ENCODE measurements at places on chromosomes 11 and 22.

DNA sequence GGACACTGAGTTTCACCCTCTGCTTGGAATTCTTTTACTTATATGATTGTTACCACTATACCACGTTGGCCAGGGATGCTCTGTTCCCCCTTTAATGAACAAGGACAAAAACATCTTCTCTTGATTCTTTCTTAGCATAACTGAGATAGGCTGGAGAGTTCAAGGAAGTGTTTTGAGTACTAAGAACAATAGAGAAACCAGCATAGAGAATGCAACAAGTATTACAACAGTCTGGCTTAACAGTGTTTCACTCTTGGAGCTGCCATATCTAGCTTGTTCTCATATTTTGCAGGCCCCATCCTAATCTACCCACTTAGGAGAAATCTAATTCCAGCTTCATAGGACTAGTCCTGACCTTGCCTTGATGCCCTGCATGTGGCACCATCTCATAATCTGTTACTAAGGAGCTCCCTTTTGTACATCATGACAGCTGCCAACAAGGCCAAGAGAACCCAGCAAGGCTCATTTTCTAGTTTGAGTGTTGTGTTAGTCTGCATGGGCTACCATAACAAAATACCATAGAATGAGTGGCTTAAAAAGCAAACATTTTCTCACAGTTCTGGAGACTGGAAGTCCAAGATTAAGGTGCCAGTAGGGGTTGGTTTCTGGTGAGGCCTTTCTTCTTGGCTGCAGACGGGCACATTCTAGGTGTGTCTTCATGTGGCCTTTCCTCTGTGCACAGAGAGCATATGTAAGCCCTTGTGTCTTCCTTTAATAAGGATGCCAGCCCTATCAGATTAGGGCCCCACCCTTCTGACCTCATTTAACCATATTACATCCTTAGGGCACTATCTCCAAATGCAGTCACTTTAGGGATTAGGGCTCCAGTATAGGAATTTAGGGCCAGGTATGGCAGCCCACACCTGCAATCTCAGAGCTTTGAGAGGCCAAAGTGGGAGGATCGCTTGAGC lies 37.8 kb downstream of the PACS1 start:
- no peak for DNase-seq

DNA sequence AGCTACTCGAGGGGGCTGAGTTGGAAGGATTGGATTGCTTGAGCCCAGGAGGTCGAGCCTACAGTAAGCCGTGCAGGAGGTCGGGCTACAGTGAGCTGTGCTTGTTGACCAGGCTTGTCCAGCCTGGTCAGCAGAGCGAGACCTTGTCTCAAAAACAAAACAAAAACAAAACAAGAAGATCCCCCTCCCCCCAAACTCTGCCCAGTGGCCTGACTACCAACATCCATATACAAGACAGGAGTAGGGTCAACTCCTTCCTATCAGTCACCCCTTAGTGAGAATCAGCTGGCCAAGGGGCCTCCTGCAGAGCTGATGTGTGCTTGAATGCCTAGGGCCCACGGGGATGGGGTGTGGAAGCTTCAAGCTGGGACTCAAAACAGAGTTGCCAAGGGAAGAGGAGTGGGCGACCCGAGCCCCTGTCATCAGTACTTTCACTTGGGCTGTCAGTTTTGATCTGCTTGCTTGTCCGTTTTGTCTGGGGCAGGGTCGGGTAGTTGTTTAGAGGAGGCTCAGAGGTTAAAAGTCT lies 942 bp upstream of the TSPAN18 start:
- DNase-seq, result no peak

GRCh38 chr11:1548221-1549070 lies 23.6 kb downstream of the DUSP8 start:
- DNase-seq, result no peak

DNA sequence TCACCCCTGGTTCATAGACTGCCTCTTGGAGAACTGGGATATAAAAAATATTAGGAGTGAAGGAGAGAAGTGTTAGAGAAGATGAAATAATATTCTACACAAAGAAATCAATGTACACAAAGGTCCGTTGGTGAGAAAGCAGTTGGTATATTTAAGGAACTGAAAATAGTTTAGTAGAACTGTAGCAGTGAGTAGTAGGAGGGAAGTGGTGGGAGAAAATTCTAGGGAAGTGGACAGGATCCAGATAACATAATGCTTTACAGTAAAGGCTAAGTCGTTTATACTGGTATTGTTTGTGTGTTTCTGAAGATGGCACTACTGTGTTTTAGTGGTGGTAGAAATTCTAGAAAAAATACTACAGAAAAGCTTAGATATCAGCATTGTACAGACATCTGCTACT lies 120.8 kb upstream of the CHORDC1 start:
- DNase-seq, result no peak

DNA sequence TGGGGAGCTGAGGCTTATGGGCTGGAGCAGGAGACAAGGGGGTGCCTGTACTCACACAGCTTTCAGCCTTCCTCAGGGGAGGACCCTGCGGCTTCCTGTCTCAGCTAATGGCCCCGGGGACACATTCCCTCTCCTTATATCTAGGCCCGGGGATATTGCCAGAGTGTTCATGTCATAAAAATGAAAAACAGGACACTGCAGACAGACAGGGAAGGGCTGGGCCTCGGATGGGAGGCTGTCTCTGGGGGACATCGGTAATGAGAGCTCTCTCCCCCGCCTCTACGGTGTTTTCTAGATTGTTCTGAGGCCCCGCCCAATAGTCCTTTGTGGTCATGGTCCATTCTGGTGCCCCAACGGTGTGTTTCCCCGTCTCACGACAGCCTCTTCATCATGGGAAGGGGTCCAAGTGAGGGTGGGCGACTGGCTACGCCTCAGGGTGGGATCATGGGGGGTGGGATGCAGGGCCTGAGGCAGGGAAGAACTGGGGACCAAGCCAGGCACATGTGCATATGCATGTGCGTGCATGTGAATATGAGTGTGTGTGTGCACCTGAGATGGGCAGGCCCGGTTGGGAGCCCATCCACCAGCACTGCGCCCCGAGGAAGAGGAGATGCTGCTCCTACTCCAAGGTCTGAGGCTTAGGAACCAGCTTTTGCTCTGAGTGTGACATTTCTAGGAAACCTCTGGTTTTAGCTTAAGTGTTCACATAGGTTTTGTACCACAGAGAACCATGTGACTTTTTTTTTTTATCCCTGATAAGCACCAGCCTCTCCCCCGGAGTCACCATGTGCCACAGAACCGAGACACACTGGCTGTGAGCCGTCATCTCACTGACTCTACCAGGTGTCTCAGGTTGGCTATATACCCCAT lies 5.3 kb downstream of the ARVCF start:
- no peak for DNase-seq

DNA sequence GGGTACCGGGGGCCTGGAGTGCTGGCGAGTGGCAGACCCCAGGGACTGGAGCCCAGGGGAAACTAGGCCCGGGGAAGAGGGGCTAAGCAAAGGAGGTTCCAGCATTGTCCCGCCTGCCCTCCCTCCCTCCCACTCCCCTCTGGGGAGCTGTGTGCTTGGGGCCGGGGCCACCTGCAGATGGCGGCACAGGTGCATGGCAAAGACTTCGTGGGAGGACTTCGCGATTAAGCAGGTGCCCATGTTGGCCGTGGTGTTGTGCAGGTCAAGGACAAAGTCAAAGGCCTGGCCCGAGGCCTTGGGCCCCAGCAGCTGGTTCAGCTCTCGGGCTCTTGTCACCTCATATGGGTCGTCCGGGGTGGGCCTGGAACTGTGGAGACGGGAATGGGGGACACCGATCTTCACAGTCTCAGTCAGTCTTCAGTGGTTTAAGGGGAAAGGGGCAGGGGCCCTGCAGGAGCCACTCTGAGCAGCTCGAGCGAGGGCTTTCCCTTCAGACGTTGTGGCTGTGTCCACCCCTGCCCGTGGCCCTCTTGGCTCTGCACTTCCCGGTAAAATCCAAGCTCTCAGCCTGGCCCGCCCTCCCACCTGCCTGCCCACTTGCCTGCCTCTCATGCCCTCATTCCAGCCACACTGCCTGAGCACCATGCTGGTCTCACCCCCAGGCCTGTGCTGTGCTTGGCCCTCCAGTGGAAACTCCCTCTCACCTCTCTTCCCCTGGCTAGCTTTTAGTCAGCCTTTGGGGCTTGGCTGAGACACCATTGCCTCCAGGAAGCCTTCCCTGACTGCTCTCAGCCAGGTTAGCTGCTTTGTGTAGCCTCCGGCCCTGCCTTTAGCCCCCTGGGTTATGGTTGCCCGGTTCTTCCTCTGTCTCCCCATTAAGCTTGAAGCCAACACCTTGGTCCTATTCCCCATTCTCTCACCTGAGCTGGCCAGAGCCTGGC lies 4.7 kb downstream of the ACY3 start:
- DNase-seq, result no peak

DNA sequence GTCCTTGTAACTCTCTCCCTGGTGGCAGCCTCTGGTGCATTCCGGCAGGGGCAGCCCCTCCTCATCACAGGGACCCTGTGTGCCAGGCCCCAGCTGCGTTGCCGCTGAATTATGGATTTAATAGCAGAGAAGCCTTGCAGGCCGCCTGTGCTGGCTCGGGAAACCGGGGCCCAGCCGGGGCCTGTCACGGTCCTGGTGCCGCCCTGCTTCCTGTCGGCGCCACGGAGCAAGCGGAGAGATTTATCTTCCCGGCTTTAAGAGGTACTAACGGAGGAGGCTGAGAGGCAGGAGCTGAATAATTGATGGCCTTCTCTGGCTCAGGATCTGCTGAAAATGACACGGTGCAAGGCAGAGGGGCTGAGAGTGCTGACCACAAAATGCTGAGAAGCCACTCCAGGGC lies 54.0 kb upstream of the CCDC188 start:
- no peak for DNase-seq

GRCh38 chr11:34184505-34185015 lies 79.1 kb downstream of the NAT10 start:
- no peak for DNase-seq

- DNase-seq, result no peak
These were observed 90.7 kb upstream of the CLNS1A start for GRCh38 chr11:77728203-77728786.

GRCh38 chr11:68581439-68581838 lies 102.9 kb upstream of the GAL start:
- DNase-seq, result no peak

GRCh38 chr11:132992838-132993631 lies 539.3 kb downstream of the OPCML start:
- DNase-seq, result peak; percentile 18

DNA sequence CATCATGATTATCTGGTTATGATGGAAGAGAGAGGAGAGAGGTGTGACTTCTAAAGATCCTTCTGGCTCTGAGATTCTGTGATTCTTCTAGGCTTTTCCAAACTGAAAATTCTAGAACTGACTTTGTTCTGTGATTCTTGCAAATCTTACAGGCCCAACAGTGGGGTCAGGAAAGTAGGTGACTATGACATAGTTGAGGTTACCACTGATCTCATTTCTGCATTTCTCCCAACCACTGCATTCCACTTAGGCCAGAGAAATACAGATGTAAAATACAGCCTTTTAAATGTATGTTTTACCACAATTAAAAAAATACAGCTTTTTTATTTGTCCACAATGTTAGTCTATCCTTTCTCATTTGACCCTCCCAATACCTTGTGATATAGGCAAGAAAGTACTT lies 83.7 kb downstream of the STIM1 start:
- DNase-seq, result peak; percentile 93

- no peak for DNase-seq
These were observed 97.4 kb upstream of the PRDM11 start for GRCh38 chr11:45048870-45049691.

- DNase-seq, result no peak
These were observed 10.6 kb downstream of the H19 start for GRCh38 chr11:1987024-1987423.

Measured in astrocyte of the cerebellum (primary cell).